HT1080 (cell line): ENCODE measurements at places on chromosomes 7 and 10. TPM values are rescaled to one million over a fixed set of nuclear protein-coding genes. Genes with fewer than 3 reads are reported as not detected.

GRCh38 chr7:30925913-30926312 lies 14.3 kb downstream of the AQP1 start:
- no peak for DNase-seq

DNA sequence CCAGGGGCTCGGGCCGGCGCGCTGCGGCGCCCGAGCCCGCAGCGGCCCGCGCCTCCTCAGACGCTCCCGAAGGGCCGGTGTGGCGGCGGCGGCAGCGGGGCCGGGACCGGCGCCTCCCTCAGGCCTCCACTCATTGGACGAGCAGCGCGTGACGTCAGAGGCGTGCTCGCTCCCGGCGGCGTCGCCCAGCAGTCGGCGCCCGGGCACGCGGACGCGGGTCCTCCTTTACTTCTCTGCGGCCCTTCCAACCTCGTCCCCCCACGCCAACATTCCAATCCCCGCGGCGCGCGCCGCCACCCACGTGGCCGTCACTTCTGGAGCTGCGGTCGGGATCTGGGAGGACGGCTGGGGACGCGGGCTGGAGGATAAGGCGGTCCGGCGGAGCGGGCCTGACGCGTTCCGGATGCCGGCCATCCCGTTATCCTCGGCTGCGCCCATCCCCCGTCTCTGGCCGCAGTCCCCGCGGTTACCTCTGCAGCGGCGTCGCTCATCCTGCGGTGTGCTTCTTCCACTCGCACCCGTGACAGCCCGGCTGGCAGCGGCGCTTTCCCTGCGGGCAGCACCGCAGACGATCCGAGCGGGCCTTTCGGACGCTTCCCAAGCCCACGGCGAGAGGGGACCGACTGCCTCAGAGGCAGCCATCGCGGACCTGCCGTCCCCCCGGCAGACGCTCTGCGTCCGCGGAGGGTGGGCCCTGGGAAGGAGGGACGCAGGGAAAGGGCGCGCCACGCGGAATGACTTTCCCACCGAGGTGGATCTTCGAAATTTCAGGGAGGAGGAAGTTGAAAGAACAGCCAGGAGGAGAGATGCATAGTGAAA lies at the start of gene PDZD8:
PDZD8 (minus strand) TSS at position 81 of the 819 bp plus-strand sequence. CDS start 213 bp downstream, outside the sequence.
- peak; percentile 90 for DNase-seq

DNA sequence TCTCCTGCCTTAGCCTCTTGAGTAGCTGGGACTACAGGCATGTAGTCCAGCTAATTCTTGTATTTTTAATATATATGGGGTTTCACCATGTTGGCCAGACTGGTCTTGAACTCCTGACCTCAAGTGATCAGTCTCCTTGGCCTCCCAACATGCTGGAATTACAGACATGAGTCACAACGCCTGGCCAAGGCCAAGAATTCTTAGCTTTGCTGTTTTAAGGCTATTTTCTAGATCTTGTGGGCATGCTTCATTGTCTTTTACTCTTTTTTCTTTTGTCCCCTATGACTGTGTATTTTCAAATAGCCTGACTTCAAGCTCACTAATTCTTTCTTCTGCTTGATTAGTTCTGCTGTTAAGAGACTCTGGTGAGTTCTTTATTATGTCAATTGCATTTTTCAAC lies 56.4 kb upstream of the TAS2R16 start:
- peak; percentile 34 for DNase-seq

Gene ADGRA1
- not detected in 2 replicates for total RNA-seq

DNA sequence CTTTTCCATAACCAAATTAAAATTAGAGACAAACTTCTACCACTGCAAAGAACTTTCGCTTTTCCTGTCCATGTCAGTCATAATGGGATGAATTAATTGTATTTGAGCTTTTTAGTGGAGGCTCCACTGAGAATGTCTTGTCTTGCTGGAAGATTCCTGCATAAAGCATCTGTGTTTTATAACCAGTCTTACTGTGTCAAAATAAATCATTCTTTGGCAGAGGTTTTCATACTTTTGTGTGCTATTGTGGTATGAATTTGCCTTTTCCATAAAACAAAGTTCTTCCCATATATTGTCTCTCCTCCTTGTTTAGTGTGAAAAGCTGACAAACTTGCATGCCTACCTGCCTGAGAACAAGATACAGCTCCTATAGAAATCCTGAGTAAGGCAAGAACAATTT lies 124.8 kb upstream of the CCDC6 start:
- DNase-seq: no peak

DNA sequence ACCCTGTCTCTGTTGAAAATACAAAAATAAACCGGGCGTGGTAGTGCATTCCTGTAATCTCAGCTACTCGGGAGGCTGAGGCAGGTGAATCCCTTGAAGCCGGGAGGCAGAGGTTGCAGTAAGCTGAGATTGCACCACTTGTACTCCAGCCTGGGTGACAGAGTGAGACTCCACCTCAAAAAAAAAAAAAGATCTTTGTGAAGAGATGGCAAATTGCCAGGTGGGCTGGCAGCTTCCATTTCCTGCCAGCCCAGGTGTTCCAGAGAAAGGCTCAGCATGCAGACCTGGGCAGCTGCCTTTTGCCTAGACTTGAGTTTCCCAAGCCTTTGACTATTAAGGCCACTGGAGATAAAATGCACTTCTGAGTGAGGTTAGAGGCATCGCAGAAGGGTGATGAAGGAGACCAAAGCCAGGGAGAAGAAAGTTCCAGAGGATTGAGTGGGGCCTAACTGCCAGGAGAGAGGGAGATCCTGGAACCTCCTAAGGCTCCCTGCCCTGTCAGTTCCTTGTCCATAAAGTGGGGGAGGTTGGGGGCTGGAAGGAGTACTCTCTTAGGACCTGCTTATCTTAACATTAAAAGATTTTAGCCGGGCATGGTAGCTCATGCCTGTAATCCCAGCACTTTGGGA lies 10.0 kb upstream of the DDIT4 start:
- peak; percentile 48 for DNase-seq

DNA sequence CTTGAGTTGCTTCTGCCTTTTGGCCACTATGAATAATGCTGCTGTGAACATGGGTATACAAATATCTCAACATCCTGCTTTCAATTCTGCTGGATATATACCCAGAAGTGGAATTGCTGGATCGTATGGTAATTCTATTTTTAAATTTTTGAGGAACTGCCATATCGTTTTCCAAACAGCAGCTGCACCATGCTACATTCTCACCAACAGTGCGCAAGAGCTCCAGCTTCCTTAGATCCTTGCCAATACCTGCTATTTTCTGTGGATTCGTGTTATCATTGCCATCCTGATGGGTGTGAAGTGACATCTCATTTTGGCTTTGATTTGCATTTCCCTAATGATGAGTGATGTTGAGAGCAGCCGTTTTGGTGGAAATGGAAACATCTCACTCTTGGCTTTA lies 26.7 kb downstream of the FRMD4A start:
- DNase-seq: no peak

- DNase-seq: no peak
Measured at GRCh38 chr10:59648711-59649201, 60.9 kb downstream of the SLC16A9 start.

GRCh38 chr7:31099451-31100444 lies 47.6 kb downstream of the ADCYAP1R1 start:
- no peak for DNase-seq

DNA sequence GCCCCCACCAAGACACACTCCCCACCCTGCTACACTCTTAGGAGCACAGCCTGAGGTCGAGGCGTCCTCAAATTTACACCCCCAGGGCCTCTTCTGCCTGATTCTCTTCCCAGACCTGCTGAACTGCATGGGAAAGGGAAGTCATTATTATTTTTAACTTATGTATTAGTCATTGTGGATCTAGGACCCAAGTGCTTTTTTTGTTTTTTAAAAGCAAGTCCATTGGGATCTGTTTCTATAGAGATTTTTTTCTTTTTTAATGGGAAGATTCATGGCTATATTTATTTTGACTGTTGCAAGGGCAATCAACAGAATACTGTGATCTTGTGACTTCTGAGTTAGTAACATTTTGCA lies 203.8 kb downstream of the ZMYND11 start:
- DNase-seq: no peak

- DNase-seq: no peak
Measured at GRCh38 chr7:78232806-78233205, 434.2 kb downstream of the PHTF2 start.
